Stimulated activated CD8-positive, alpha-beta memory T cell treated with anti-CD3 and anti-CD28 coated beads, Interleukin-15, amount 100 ng/mL, for 48 hours (primary cell): ENCODE measurements at places on chromosomes 4 and X.

GRCh38 chr4:48081196-48081595 is 52.9 kb downstream of the TXK start:
- no peak for DNase-seq

DNA sequence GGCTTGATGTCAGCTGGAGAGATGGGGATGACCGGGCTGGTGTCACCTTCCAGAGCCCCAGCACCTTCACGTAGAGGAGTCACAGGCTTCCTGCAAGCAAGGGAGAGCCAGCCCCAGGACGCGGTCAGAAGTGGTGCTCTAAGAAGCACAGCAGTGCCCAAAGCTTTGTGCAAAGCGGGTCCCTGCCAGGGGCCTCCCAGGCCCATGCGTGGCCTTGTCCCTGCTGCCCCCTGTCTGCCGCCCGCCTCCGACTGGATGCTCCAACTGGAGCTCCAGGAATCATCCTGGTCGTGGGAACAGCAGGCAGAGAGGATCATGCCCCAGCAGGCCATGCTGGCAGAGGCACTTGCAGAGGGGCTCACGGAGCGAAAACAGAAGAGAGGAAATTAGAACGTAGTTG is 40.1 kb upstream of the LRPAP1 start:
- DNase-seq: no peak

DNA sequence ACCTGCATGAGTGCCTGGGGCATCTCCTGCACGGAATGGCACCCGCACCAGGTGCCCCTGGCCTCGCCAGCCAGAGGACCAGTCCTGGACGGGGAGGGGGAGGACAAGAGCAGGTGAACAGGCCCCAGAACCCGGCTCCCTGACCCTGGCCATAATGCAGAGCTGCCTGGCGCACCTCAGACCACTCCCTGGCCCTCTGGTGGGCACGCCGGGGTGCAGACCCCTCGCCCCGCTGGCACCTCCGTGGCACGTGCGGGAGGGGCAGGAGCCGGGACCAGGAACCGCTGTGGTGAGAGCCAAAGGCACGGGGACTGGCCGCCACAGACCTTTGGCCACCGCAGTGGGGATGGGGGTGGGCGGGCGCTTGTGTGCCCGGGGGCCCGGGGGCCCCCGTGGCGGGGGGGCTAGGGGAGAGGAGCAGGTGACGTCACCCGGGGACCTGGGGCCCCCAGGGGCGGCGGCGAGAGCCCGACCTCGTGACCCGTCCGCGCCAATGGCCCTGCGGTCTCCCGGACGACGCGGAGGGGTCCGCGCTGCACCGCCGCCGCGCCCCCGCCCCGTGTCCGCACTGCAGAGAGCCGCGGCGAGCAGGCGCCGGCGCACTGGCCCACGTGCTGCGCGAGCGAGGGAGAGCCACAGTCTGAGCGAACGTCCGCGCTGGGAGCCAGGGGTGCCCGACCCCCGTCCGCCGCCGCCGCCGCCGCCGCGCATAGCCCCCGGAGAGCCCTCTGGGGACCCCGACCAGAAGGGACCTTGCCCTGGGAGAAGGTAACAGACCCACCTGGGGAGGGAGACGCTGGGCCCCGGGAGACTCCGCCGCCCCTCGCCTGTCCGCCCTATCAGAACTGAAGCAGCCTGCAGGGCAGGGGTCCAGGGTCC is at the start of gene PNMA3:
Gene PNMA3, plus strand, starts transcription at position 600 of the 879 bp plus-strand sequence. CDS start 586 bp downstream, outside the sequence.
- DNase-seq: no peak

GRCh38 chr4:82247629-82248028 is 126.2 kb downstream of the HNRNPD start:
- DNase-seq: no peak

GRCh38 chrX:46712764-46713163 is 46.2 kb downstream of the SLC9A7 start:
- DNase-seq: no peak

- no peak for DNase-seq
Observed at GRCh38 chrX:150856785-150857184, 41.7 kb downstream of the CD99L2 start.

GRCh38 chr4:94232519-94232918 is 24.9 kb downstream of the SMARCAD1 start:
- DNase-seq: no peak

GRCh38 chrX:130094696-130095095 is 15.6 kb downstream of the ELF4 start:
- no peak for DNase-seq

DNA sequence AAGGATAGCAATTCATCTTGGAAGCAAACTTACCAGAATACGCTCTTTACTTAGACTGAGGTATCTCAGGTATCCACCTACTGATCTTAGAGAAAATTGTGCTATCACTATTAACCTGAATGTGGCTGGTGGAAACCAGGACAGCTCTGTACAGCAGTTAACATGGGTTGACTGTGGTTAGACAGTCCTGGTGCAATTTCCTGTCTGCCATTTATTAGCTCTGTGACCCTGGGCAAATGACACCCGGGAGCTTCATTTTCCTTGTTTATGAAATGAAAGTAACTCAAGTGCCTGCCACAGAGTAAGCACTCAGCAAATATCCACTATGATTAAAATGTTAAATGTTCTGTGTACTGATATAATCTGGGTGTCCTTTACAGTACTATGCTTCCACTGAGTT is 60.0 kb downstream of the SMC1A start:
- DNase-seq: no peak

- no peak for DNase-seq
Observed at GRCh38 chr4:185309770-185310169, 86.0 kb downstream of the LRP2BP start.

GRCh38 chrX:7272346-7272745 is 124.4 kb upstream of the PUDP start:
- no peak for DNase-seq
